ENCODE measurements at places on chromosomes 7 and 10.

DNA sequence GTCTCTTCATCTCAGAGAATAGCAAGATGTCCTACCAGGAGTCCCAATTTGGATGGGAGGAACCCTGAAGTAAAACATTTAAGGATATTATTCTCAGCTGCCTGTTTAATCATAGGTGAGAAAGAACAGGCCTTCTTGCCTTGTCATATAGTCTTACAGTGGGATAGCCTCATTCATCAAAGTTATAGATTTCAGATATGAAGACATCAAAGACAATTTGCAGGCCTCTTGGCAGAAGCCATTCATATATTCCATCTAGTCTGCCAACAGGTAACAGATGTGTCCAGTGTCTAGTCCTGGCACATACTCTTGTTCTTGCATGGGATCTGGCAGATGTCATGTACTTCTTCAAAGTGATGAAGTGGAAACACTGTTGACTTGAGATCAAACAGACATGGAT, 601.3 kb upstream of the GHITM start:
- no peak for DNase-seq

GRCh38 chr7:2228921-2229320, 3.8 kb downstream of the MAD1L1 start:
- no peak for DNase-seq

DNA sequence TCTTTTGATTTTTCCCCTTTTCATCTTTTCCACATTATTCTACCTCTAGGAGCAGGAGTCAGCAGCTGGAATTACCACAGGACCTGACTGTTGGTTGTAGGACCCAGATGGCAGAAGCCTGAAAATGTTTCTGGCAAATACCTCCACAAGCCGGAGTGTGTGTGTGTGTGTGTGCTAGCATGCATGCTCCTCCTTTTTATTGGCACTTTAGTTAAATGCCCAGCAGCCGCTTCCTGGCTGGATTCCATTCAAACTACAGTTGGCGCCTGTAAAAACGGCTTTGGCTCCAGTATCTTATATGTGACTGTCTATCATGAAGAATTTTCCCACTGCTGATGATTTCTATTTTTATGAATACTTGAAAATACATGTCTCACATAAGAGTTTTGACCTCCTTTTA, 319.7 kb upstream of the SP4 start:
- DNase-seq, result no peak

DNA sequence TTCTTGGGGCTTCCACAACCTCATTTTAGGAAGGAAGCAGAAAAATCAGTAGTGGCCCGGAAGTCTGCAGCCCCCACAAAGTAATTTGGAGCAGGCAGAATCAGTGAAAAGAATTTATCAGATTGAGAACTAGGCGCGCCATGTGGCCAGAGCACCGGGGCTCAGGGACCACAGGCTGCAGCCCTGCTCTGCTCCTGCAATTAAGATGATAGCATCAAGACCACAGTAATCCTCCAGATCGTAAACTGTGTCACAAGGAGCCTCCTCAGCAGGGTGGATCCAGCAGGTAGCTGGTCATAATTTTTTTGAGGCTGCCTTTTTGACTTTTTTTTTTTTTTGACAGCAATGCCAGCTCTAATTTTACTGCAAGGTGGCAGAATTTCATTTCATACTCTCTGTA, 209.0 kb upstream of the ZMIZ1 start:
- DNase-seq, result no peak

DNA sequence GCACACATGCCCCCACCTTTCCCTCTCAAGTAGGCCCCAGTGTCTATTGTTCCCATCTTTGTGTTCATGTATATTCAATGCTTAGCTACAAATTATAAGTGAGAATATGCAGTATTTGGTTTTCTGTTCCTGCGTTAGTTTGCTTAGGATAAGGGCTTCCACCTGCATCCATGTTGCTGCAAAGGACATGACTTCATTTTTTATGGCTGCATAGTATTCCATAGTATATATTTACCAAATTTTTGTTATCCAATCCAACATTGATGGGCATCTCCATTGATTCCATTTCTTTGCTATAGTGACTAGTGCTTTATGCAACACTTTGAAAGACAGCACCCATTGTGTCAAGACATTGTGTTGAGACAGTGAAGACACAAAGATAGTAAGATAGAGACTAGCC, 19.0 kb upstream of the ABCB4 start:
- no peak for DNase-seq

DNA sequence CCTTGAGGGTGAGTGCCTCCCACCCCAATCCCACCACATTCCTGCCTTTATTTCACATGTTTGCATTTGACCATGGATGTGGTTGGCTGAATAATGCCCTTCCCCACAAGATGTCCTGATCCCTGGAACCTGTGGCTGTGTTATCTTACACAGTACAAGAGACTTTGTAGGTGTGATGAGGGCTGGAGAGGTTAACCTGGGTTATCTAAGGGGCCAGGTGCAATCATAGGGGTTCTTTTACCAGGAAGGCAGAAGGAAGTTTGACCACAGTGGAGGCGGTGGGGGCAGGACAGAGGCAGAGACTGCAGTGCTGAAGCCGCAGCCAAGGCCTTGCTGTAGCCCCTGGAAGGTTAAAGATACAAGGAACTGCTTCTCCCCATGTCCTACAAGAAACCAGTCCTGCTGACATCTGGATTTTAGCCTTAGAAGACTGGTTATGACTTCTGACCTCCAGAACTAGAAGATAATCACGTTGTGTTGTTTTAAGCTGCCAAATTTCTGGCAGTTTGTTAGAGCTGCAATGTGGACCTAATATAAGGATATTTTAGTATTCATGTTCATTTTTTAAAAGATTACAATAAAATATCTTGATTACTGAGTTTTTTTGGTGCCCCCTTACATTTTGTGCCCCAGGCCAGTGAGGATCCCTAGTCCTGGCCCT, 136.6 kb downstream of the ARHGAP22 start:
- DNase-seq, result no peak

GRCh38 chr7:26153823-26154783, 2.1 kb downstream of the NFE2L3 start:
- peak; percentile 71 for DNase-seq

- DNase-seq, result no peak
Observed at GRCh38 chr10:96719200-96719599, 1.1 kb downstream of the PIK3AP1 start.

DNA sequence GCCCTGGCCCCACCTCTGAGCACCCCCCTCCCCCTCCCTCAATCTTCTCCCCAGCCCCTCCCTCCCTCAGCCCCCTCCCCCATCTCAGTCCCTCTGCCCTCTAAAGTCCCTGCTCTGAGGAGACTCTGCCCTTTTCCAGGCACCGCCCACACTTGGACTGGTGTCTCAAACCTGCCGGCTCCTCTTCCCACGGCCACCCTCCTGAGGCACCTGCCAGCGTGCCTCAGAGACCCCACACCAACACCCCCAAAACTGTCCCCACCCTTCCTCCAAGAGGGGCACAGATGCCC, 34.6 kb upstream of the HSPB1 start:
- DNase-seq, result no peak

GRCh38 chr10:23065181-23065948, 30.0 kb upstream of the MSRB2 start:
- peak; percentile 52 for DNase-seq

GRCh38 chr7:123533553-123533917, 860 bp downstream of the IQUB start:
- no peak for DNase-seq

- no peak for DNase-seq
Observed at GRCh38 chr7:13060173-13060572, 372.7 kb downstream of the ARL4A start.

- no peak for DNase-seq
Observed at GRCh38 chr7:8014399-8014798, 45.8 kb downstream of the GLCCI1 start.

GRCh38 chr7:153072806-153073205, 313.3 kb downstream of the ACTR3B start:
- no peak for DNase-seq

Data from ACHN (cell line).